GDM1 (cell line): ENCODE measurements at places on chromosomes 16 and 17.

GRCh38 chr16:57870753-57871454 lies 68.6 kb upstream of the KIFC3 start:
- DNase-seq = no peak

- DNase-seq = no peak
Measured at GRCh38 chr16:51141106-51141505, 10.0 kb downstream of the SALL1 start.

DNA sequence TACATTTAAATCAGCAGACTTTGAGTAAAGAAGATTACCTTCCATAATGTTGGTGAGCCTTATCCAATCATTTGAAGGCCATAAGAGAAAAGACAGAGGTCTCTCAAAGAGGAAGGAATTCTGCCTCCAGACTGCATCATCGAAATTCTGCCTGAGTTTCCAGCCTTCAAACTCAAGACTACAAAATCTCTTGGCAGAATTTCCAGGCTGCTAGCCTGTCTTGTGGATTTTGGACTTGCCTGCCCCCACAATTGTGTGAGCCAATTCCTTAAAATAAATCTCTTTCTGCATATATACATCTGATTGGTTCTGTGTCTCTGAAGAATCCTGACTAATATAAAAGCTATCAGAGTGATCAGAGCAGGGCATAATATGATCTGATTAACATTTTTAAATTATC lies 216.6 kb upstream of the CPHXL start:
- no peak for DNase-seq

DNA sequence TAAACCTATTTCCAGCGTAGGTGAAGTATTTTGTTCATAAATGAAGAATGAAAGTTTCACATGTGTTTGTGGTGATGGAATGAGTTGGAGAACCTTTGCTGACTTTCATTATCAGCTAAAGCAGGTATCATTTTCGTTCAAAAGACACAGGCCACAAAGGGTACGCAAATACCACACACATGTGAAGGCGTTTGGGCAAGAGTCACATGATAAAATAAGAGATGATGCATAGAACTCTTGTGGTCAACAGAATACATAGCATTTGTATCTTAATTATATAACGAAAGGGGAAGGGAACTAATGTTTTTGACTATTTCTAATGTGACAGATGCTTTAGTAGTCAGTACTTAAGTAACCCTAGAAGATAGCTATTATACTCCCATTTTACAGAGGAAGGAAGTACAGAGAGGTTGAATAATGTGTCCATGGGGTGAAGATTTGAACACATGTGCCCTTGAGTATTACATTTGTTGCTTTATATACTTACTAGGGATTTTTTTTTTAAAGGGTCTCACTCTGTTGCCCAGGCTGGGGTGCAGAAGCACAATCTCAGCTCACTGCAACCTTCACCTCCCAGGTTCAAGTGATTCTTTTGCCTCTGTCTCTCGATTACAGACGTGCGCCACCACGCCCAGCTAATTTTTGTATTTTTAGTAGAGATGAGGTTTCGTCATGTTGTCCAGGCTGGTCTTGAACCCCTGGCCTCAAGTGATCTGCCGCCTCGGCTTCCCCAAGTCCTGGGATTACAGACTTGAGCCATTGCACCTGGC lies 4.8 kb downstream of the RPA1 start:
- DNase-seq = no peak

- no peak for DNase-seq
Measured at GRCh38 chr16:88370365-88370764, 12.4 kb upstream of the ZNF469 start.

GRCh38 chr17:31530391-31530985 lies 139.0 kb downstream of the RAB11FIP4 start:
- DNase-seq = no peak

- no peak for DNase-seq
Measured at GRCh38 chr16:65453646-65454045, 331.8 kb upstream of the CDH11 start.

DNA sequence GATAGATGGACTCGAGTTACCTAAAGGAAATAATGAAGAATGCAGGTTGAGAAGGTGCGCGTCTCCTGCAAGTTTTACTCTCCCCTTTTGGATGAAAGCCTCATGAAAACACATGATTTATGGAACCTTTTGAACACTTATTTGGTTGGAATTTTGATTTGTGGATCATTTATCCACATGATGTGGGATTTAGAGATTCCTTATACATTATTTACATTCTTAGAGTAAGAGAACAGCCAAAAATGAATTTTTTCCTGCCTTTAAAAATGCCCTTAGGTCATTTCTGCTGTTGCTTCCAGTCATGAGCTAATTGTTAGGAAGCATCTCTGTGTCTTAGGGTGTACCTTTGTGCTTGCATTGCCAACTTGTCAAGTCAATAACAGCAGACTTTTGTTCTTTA lies 99.9 kb downstream of the RPTOR start:
- no peak for DNase-seq

DNA sequence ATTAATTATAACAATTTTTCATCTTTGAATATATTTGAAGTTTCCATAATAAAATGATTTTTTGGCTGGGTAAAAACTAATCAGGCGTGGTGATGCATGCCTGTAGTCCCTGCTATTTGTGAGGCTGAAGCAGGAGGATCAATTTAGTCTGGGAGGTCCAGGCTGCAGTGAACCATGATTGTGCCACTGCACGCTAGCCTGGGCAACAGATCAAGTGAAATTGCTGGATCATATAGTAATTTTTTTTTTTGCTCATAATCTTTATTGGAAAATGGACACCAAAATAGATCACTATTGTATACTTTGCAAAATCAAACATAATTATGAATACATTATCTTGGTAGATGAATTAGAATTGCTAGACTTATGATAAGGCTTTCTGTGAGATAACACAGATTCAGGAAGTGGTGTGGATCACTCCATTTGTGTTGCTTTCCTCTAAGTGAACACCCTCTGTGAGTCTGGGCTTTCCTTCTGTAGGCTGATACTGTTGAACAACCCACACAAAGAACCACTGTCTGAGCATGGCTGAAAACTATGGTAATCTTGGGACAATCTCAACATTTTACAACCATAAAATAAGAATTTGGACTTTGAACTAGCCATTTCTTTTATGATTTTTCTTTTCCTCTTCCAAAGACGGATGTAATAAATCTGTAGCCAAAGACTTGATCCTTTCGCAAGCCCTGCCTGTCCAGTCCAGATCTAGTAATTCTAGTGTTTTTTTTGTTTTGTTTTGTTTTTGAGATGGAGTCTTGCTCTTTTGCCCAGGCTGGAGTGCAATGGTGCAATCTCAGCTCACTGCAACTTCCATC lies 5.6 kb upstream of the ST3GAL2 start:
- DNase-seq = no peak

DNA sequence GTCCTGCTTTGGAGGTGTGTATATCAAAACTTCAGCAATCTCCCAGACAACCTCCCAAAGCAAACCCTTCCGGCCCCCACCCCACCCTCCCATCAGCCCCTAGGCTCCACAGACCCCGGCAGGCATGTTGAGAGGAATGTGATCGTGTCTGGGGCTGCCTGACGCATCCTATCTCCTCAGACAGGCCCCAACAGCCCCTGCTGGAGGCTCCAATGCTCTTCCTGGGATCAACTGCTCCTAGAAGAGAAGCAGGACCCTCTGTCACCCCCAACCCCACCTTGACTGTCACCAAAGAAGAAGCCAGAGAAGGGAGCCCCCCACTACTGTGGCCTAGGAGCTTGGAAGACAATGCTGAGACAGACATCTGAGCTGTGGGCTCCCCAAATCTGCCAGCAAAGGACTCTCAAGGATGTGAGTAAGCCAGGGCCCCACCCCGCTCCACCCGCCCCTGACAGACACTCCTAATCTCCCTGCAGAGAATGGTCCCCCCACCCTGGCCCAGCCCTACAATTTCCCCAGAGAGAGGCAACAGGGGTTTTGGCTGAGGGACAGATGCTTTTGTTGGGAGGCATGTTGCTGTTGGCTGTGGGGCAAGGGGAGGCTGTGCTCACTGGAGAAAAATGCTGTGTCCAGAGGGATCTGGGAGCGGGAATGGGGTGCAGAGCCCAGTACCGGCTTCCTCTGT lies 1.6 kb upstream of the KRT14 start:
- no peak for DNase-seq

- DNase-seq = no peak
Measured at GRCh38 chr16:10870137-10870776, 6.7 kb upstream of the CIITA start.

DNA sequence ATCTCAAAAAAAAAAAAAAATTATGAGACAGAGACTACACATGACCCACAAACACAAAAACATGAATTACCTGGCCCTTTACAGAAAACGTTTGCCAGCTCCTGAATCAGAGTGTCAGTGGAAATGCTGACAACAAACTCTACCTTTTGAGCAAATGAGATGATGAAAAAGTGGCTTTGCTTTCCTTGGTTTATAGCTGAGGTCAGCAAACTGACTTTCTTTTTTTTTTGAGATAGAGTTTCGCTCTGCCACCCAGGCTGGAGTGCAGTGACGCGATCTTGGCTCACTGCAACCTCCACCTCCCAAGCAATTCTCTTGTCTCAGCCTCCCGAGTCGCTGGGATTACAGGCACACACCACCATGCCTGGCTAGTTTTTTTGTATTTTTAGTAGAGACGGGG lies 46.3 kb downstream of the ZCCHC14 start:
- no peak for DNase-seq

GRCh38 chr17:74152591-74153455 lies 50.7 kb upstream of the RPL38 start:
- DNase-seq = no peak

GRCh38 chr16:28935346-28935745 lies 3.6 kb downstream of the CD19 start:
- no peak for DNase-seq

- DNase-seq = no peak
Measured at GRCh38 chr17:41812381-41813151, at the start of gene FKBP10. Gene FKBP10, plus strand, starts transcription at chr17:41813004. Its CDS starts 31 bp downstream, at chr17:41813035.

- DNase-seq = no peak
Measured at GRCh38 chr17:40791111-40791510, 8.6 kb downstream of the KRT28 start.

- DNase-seq = peak; percentile 50
Measured at GRCh38 chr17:76268015-76268749, 3.0 kb downstream of the UBALD2 start.

DNA sequence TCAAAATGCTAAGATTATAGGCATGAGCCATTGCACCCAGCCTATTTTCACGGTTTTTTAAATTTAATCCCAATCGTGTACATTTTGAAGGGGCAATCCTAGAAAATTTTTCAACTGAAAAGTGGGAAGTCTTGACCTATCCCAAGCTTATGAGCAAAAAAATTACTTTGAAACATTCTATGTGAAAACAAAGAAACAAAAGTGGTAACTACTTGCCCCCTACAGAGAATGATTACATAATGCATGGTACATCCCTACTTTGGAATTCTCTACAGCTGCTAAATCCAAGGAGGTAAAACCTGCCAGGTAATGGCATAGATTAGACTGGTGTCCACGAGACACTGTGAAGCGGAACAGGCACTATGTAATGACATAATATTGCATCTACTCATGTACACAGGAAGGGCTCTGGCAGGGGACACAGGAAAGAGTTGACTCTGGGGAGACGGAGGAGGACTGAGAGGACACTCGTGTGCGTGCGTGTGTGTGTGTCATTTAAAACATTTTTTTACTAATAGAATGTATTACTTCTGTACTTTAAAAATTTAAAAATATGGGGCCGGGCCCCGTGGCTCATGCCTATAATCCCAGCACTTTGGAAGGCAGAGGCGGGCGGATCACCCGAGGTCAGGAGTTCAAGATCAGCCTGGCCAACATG lies 15.7 kb downstream of the ASGR2 start:
- no peak for DNase-seq

DNA sequence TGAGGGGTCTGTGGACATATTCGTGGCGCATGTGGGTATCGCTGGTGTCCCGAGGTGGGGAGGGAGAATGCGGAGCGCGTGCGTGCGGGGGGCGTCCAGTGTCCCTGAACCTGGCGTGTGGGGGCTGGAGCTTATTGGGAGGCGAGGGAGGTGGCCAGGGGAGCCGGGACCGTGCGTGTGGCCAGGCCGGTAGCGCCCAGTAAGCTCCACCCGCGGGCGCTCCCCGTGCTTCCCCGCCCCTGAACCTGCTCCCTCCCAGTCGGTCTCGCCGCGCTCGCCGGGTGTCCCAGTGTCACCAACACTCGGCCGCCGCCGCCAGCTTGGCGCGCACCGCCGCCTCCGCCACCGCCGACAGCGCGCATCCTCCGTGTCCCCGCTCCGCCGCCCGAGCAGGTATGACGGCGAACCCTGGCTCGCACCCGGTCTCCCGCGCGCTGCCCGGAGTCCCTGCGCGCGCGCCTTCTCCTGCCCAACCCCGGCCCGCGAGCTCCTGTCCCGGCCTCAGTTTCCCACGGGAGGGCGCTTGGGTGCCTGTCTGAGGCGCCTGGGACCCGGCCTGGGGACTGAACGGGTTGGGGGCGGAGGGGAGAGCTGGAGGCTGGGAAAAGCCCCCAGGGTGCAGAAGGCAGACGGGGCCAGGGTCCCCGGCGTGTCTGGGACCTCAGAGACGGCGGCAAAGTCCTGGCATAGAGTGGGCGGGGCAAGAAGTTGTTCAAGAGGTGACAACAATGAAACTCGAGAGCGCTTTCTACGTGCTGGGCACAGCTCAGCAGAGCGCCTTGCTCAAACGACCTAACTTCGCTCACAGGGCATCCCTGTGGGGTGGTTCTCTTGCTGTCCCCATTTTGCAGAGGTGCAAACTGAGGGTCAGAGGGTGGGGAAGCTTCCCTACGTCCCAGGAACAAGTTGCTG lies at the start of gene SCNN1B:
Gene SCNN1B, plus strand, starts transcription at position 258 of the 912 bp plus-strand sequence. CDS start 46,298 bp downstream, outside the sequence.
- DNase-seq = no peak

- DNase-seq = no peak
Measured at GRCh38 chr16:84295203-84295860, 654 bp downstream of the WFDC1 start.

DNA sequence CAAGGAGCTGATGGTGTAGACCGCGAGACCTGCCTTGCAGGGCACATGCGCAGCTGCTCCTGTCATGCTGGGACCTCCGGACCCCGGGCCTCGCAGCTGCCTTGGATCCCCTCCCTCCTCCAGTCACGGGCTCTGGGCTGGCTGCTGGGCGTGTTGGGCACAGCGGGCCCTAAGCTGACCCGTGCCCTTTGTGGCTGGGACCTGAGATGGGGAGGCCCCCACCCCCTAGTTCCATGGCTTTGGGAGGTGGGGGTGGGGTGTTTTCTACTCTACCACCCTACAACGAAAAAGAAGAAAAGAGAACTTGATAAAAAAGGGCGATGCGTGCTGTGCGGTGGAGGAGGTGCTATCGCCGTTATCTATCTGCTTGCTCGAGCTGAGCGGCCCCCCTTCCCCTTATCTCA lies 14.5 kb downstream of the ZFPM1 start:
- DNase-seq = no peak

- DNase-seq = no peak
Measured at GRCh38 chr17:59424331-59424730, 92.9 kb downstream of the YPEL2 start.

- DNase-seq = no peak
Measured at GRCh38 chr17:46000757-46001156, 1.7 kb downstream of the STH start.

DNA sequence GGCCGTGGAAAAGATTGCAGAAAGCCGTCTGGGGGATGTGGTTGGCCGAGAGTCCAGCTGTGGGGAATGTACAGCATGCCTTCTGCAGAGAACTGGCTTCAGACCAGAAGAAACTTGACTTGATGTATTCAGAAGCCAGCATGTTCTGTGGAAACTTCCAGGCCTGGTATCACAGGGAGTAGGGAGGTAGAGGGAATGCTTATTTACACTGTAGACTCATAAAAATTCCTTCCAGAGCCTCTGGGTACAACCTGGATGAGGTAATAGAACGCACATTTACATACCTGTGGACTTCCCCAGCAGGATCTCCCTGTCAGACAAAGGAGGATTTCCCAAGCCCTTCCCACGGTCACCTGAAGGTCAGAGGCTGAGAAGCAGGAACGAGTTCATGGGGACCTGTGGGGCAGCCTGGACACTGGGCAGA lies 11.8 kb upstream of the GAS7 start:
- DNase-seq = no peak
